Naive thymus-derived CD8-positive, alpha-beta T cell (primary cell): ENCODE measurements at places on chromosomes 2 and 18.

DNA sequence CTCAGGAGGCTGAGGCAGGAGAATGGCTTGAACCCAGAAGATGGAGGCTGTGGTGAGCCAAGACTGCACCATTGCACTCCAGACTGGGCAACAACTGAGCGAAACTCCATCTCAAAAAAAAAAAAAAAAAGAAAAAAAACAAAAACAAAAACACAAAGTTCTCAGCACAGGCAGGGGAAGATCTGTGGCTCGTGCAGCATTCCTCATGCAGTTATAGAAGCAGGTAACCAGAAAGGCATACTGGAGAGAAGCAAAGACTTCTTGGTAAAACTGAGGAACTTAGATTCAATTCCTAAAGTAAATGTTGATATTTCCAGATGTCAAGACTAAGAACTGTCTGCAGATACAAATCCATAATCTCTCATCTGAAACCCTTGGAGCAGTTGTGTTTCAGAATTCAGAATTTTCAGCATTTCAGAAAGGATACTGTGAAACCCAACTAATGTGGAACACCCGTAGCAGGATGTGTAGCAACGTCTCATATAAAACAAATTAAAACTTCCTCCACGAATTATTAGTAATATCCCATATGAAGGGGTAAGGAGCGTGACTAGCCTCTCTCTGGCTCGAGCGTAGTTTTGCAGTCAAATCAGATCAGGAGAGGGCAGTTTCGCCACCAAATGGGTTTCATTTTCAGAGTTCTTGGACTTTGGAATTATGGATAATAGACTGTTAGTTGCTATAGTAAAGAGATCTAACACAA is 13.2 kb upstream of the SLC25A52 start:
- DNase-seq: no peak

- no peak for DNase-seq
Observed at GRCh38 chr2:54952425-54952824, 97.8 kb downstream of the RTN4 start.

- DNase-seq: peak; percentile 91
Observed at GRCh38 chr2:96174251-96175144, 29.3 kb upstream of the DUSP2 start.

GRCh38 chr2:240638512-240639160 is 13.4 kb downstream of the GPR35 start:
- no peak for DNase-seq

- no peak for DNase-seq
Observed at GRCh38 chr2:25410370-25410769, 68.6 kb upstream of the DNMT3A start.

GRCh38 chr2:96464651-96465050 is 40.5 kb downstream of the NEURL3 start:
- no peak for DNase-seq

- DNase-seq: no peak
Observed at GRCh38 chr18:60664736-60665135, 292.2 kb upstream of the MC4R start.

DNA sequence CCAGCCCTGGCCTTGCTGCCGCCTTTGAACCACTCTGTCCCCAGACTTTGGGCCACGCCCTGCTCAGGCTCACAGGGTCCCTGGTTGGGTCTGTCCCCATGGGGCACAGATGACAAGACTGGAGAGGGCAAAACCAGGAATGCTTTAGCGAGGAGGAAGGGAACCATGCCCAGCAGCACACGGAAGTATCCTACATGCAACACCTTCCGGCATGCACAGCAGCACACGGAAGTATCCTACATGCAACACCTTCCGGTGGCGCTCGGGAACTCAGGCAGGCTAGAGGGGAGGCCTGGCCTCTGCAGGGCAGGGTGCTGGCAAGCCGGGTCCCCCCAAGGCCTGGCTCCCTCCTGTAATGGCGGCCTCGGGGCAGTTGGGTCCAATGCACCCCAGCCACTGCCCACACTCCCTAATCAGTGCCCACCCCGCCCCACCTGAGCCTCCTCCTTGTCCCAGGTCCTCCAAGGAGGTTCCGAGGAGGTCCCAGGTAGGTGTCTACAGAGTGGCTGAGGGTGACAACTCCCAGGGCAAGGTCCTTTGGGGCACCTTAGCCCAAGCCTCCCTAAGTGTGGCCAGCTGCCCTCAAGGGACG is 33.6 kb upstream of the SNED1 start:
- DNase-seq: no peak

DNA sequence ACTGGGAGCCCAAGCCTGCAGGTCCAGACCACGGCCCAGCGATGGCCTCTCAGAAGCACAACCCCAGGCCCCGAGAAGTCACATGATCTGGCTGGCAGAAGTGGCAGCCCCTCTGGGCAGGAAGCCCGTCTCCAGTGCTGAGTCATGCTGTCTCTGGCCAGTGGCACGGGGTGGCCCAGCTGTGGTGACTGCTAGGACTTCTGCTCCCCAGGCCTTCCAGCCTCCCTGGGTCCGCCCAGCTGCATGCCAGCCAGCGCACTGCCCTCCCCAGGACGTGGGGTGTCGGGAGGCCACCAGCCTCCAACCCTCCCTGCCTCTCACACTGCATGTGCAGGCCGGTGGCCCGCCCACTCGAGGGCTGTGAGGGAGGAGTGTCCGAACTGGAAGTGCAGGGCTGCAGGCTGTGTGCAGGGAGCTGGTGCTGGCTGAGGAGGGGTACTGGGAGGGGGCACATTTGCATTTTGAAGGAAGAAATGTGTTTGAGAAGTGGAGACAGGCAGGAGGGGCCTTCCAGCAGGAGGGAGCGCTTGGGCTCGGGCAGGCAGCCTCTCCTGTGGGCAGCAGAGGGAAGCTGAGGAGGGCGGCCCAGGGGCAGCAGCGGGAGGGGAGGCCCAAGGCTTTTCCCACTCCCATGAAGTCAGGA is 17.0 kb upstream of the HPCAL1 start:
- no peak for DNase-seq

DNA sequence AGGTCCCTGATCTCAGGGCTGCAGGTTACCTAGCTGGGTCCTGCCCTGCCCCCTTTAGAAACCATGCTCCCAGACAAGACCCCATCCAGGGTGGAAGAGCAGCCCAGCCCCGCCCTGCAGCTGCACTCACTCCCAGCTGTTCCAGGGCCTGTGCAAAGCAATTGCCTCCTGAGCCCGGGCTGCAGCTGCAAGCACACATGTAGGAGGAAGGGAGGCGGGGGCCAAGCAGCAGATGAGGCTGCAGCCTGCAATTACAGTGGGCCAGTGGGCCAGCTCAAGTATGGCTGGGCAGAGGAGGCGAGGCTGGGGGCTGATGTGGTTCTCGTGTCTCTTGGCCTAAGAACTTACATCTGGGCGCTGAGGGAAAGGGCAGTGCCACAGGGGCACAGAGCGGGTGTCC is 65.4 kb upstream of the TUBA3E start:
- no peak for DNase-seq

DNA sequence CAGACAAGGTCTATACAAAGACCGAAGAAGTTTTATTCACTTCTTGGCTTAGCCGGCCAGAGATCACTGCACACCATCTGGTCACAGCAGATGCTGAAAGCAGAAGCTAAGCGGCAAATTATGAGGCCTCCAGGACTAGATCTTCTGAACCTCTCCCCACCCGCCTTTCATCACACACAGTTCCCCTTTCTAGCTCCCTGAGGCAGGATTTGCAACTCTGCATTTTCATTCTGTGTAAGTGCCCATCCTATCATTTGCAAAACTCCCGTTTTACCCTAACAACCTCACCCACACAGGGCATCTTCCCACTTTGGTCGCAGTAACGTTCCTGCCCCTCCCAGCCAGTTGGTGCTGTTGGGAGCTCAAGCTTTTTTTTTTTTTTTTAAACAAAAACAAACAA is 3.1 kb upstream of the MOB1A start:
- DNase-seq: no peak

- DNase-seq: peak; percentile 18
Observed at GRCh38 chr2:161384864-161385263, 31.2 kb upstream of the TBR1 start.

DNA sequence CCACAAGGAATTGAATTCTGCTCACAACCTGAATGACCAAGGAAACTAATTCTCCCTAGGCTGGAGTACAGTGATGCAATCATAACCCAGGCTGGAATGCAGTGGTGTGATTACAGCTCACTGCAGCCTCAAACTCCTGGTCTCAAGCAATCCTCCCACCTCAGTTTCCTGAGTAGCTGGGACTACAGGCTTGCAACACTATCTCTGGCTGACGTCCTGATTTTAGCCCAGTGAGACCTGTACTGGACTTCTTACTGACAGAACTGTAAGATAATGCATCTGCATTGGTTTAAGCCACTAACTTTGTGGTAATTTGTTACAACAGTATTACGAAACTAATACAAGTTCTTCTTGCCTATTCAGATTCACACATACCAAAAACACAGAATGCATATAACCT is 9.5 kb upstream of the KDSR start:
- no peak for DNase-seq

DNA sequence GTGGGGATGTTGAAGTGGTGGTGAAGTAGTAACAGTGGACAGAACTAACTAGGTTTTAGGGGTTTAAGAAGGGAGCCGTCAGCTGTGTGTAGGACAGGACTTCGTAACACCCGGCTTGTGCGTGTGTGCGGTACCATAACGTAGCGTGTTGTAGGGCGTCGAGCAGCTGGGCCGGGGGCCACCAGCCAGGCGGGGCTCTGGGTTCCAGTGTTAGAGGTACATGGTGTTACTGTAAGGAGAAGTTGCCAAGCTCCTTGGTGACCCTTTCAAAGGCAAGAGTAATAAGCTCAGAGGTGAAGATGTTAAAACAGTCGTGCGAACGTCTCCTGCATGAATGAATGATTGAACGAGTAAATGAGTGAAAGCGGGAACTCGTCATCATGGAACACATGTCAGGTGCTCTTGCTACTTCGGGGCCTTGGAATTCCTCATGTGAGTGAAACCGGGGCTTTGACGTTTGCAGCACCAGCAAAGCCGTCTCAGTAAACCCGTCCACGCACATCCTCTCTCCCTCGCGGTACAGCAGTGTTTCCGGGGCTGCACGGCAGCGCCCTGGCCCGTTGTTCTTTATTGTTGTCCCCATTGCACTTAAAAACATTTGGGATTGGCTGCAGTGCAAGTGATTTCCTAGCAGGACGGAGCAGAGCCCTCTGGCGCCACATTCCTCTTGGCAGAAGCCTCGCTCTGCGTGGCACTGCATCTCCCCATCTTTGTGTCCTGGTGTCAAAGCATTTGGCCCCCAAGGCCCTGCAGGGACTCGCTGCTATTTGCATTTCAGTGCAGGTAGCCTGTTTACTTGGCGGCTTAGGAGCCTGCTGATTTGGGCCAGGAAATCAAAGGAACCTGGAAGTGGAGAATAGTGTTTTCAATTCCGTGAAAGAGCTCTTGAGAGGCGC is 115.0 kb downstream of the GBX2 start:
- no peak for DNase-seq

DNA sequence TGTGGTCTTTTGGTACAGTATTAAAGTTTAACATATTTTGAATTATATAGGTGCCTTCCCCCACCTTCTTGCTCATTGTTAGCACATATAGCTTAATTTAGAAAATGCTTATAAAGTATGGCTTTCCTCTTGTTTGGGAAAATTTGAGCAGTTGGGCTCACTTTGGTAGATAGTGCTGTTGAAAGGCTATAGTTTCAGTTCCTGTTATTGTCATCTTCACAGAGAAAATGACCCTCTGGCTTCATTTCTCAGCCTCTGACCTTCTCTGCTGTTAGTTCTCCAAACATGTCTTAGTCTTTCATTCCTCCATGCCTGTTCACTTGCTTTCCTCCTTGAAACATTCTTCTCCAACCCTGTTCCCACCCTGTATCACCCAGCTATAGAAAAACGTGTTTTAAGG is 200.6 kb downstream of the WDR7 start:
- no peak for DNase-seq

DNA sequence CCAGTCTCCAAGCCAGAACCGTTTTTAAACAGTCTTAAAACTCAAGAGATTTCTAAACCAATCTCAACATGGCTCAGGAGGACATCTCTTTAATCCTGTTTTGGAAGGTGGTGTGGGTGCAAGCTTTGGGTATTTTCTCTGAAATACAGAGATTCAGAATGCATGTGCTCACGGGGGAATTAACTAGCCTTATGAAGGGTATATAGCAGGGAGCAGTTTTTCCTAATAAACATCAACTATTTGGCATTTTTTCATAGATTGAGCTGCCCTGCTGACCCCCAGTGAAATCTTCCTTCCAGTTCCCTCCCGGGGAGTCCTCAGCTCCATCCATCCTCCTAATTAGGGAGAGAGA is 122.6 kb downstream of the SMAD7 start:
- DNase-seq: no peak

- DNase-seq: no peak
Observed at GRCh38 chr2:144583741-144584453, 64.0 kb upstream of the ZEB2 start.

GRCh38 chr2:108911807-108912628 is 77.0 kb downstream of the EDAR start:
- peak; percentile 3 for DNase-seq

- DNase-seq: no peak
Observed at GRCh38 chr2:213261715-213262114, 22.5 kb upstream of the SPAG16 start.

GRCh38 chr18:13284330-13285027 is 65.9 kb downstream of the LDLRAD4 start:
- no peak for DNase-seq
